ENCODE measurements at places on chromosomes 5 and 9. TPM values are rescaled to one million over a fixed set of nuclear protein-coding genes. Genes with fewer than 3 reads are reported as not detected.

The FAM163B gene
- total RNA-seq = not detected

DNA sequence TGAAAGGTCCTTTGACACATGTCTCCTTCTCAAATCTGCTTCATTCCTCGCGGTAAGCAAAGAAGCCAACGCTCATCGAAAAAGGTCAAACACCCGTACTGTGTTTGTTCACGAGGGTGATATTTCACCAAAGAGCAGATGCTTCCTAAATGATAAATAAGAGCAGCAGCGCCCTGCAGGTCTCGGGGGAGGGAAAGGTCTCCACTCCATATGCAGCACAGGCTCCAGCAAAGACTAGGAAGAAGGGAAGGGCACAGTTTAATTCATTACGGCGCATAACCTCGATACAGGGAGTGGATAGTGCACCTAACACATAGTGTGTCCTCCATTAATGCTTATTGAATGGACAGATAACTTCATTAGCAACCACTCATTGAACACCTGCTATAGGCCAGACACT lies 593.3 kb downstream of the CDK5RAP2 start:
- DNase-seq = no peak
- no peak overlapping the region for H3K27ac ChIP-seq
- no peak overlapping the region for H3K4me3 ChIP-seq
- no peaks in the 10 kb centered on the region for H3K4me1 ChIP-seq
- H3K36me3 ChIP-seq = no peaks in the 10 kb centered on the region

DNA sequence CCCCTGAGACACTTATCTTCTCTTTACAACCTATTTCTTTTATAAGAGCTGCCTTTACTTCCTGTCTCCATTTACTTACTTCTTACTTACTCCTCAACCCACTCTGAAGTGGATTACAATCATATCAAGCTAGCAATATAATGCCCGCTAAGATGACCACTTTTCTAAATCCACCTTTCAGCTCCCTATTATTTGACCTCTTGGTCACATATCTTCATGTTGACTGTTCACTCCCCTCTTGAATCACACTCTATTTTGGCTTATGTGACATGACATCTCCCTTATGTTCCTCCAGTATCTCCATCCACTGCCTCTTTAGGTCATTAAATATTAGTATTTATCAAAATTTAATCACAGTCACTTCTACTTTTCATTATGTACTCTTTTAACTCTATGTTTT lies 255.3 kb upstream of the TRPC7 start:
- H3K27me3 ChIP-seq = 0 out of 2 replicates have a peak, but pooled peaks cover 3% of the 10 kb centered on the region
- H3K27ac ChIP-seq = no peak overlapping the region
- no peak for DNase-seq
- H3K4me1 ChIP-seq = no peaks in the 10 kb centered on the region

DNA sequence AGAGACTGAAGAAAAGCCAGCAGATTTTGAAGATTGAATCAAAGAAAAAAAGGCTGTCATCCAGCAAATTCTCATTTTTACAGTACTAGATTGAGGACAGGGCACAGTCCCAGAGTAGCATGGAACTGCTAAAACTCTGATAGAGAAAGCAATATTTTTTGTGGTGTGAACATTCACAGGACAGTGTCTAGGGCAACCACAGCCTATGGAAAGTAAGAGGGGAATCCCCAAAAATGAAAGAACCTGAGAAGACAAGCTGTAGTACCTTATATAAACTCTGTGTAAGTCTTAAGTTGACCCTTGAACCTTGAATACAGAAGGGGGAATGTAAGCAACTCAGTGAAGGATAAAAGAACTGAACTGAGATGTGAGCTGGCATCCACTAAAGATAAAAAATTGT lies 540.3 kb downstream of the HINT1 start:
- no peak overlapping the region for H3K4me3 ChIP-seq
- no peaks in the 10 kb centered on the region for H3K36me3 ChIP-seq
- H3K27ac ChIP-seq = no peak overlapping the region

- H3K36me3 ChIP-seq = no peaks in the 10 kb centered on the region
- no peak overlapping the region for H3K4me3 ChIP-seq
- H3K27ac ChIP-seq = no peak overlapping the region
- no peaks in the 10 kb centered on the region for H3K27me3 ChIP-seq
These were observed 82.3 kb downstream of the MACIR start for GRCh38 chr5:103340717-103341388.

DNA sequence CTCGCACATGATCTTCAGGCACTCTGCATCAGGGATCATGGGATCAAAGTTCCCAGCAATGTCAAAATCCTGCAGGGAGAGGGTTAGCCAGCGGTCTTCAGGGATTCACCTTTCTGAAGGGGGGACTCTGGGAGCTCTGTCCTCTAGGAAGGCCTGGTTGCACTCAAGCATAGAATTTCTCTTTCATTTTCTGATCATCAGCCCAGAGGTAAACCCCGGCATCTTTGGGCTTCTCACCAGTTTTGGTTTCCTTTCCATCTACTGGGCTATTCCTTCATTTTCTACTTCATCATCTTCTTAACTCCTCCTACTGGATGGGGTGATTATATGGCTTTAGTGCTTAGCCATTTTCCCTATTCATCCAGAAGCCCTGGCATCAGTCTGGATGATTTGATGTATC lies 4.6 kb upstream of the DND1 start:
- no peaks in the 10 kb centered on the region for H3K27me3 ChIP-seq
- no peaks in the 10 kb centered on the region for H3K4me1 ChIP-seq
- no peak overlapping the region for H3K4me3 ChIP-seq
- H3K36me3 ChIP-seq = peaks cover 45% of the 10 kb centered on the region

DNA sequence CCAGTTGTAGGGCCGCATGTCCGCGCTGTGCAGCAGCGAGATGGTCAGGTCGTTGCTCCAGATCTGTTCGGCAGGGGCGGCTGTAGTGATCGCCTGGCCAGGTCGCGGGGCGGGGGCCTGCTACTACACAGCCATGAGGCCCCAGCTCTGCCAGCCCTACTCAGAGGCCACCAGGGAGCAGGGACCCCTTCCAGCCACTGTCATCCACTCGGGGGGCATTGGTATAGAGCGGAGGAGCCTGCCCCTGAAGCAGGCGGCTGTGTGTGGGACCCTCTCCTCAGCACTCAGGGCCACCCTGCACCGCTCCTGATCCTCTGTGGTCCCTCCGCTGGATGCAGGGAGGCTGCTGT lies 1.7 kb downstream of the FBXW5 start:
- H3K27me3 ChIP-seq = no peaks in the 10 kb centered on the region
- DNase-seq = no peak
- H3K36me3 ChIP-seq = peaks cover 15% of the 10 kb centered on the region
- peaks cover 25% of the 10 kb centered on the region for H3K4me1 ChIP-seq
- H3K27ac ChIP-seq = peak overlapping the region; percentile 97
- H3K4me3 ChIP-seq = peak overlapping the region; percentile 78
